ENCODE measurements at places on chromosomes 1 and 21.

DNA sequence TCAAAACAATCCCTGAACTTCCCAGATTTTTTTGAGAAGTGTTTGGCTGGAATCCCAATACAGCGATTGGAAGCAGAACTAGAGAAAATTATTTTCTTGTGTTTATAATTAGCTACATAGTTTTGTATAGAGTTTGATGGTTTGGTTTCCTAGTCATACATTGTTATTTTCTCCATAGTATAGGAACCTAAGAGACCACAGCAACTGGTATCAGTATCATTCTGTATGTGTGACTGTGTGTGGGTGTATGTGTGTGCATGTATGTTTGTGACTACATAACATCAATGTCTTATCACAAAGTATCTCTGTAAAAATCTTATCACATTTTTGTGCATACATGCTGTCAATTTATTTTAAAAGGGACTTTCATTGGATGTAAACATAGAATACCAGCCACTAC lies 780.5 kb downstream of the MRPL39 start:
- DNase-seq, result no peak

GRCh38 chr1:20558191-20558590 lies 5.8 kb downstream of the FAM43B start:
- DNase-seq, result no peak

GRCh38 chr1:59026472-59026948 lies 242.7 kb upstream of the JUN start:
- peak; percentile 58 for DNase-seq

- DNase-seq, result no peak
Observed at GRCh38 chr1:184019506-184019905, 18.0 kb downstream of the COLGALT2 start.

GRCh38 chr1:209023790-209024189 lies 559.7 kb upstream of the CAMK1G start:
- no peak for DNase-seq

DNA sequence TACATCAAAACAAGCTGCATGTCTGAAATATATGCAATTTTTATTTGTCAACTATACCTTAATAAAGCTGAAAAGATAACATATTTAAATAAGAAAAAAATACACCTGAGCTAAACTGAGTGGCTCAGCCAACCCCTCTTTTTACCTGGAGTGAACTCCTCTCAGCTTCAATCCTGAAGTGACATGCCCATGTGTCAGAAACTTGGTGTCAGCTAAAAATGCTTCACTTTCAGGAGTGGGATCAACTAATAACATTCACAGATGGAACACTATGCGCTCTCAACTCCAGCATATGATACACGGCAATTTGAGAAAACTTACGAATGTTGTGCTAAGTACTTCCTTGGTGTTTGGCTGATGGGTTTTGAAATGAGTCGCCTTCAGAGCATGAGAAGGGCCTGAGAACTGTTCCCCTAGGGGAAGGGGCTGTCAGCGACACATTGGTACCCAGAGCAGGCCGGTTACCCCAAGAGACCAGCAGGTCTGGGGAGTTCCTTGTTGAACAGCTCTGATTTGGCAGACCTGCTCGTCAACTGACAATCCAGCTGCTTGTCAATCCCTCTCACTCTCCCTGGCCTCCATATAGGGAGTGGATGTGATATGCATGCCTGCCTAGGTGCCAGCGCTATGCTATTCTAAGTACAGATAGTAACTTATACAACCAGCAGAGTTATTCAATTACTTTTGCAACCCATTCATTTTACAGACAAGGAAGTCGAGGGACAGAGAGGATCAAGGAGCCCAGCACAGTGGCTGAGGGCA lies 267.7 kb downstream of the PCP4 start:
- DNase-seq, result no peak

- no peak for DNase-seq
Observed at GRCh38 chr1:243435836-243436235, 180.0 kb downstream of the SDCCAG8 start.

DNA sequence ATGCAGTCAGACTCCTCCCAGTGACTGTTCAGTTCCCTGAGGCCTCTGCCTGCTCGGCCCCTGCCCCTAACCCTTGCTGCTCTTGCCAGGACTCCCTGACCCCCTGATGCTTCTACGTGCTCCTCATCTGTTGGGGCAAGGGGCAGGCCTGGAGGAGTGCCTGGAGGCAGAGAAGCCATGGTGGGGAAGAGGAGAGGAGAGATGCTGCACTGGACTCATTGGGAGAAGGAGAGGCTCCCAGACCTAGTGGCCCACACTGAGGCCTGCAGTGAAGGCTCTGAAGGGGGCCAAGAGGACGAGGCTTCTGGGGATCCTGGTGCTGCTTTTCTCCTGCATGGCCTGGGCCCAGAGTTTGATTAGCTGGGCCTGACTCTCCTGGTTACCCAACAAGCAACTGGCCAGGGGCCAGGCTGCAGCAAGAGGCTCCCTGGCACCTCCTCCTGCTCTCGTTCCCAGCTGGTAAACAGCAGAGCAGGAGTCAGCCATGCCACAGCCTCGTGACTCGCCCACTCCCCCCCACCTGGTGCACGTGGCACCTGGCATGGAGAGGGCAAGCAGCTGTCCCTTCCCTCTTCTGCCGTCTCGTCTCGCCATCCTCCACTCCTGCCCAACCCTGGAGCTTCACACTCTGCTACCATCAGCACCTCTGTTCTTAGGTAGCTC lies 847 bp upstream of the RORC start:
- peak; percentile 90 for DNase-seq

- no peak for DNase-seq
Observed at GRCh38 chr1:219385787-219386427, 212.2 kb downstream of the LYPLAL1 start.

GRCh38 chr21:34035619-34036354 lies 37.6 kb upstream of the MRPS6 start:
- no peak for DNase-seq

DNA sequence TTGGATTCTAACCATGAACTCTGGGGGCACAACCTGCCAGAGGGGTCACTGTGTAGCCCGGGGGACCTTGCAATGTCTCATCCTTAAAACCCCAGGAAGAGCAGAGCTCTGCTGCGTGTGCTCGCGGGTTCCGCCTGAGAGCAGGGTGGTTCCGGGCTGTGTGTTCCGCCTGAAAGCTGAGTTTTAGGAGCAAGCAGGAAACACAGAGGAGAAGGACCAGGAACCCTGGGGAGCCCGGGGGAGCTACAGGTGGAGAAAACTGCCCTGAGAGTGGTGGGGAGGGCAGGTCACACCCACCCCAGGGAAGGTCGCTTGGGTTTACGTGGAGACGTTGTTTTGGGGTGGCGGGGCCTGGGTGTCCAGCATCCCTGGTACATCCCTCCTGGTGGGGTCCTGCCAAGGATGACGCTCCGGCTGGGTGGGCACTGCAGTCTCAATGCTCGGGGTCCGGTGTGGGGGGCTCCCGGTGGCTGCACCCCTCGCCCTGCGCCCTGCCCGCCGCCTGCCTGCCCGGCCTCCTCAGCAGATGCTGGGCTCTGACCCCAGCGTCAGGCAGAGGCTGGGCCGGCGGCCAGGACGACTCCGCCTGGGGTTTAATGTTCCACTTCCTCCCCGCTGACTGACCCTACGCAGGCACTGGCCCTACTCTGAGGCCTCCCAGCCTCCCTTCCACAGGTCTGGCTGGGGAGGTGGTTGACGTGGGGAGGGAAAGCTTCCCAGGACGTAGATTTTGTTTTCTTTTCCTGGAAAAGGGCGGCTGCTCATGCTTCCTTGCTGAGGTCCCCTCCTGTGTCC lies 17.3 kb upstream of the C1orf159 start:
- no peak for DNase-seq

DNA sequence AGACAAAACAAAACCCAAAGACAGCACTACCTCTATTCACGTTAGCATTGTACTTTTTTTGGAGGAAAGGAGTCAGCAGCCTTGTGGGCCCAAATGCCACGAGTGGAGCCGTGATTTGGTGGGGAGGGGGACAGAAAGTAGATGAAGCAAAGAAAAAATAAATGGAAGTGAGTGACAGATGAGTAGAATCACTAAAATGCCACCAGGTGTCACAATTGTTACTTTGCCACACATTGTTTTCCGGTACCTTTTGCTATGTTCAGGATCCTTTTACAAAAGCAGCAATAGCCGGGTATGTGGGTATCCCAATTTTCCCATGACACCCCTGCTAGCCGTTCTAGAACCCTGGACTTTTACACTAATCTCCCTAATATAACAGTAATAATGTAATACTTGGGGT lies 85.0 kb upstream of the AK4 start:
- DNase-seq, result no peak

- no peak for DNase-seq
Observed at GRCh38 chr1:94609619-94610018, 68.1 kb upstream of the F3 start.

GRCh38 chr1:54609301-54609921 lies 13.9 kb downstream of the FAM151A start:
- no peak for DNase-seq

GRCh38 chr1:158115126-158115525 lies 65.6 kb upstream of the CD1D start:
- DNase-seq, result no peak

DNA sequence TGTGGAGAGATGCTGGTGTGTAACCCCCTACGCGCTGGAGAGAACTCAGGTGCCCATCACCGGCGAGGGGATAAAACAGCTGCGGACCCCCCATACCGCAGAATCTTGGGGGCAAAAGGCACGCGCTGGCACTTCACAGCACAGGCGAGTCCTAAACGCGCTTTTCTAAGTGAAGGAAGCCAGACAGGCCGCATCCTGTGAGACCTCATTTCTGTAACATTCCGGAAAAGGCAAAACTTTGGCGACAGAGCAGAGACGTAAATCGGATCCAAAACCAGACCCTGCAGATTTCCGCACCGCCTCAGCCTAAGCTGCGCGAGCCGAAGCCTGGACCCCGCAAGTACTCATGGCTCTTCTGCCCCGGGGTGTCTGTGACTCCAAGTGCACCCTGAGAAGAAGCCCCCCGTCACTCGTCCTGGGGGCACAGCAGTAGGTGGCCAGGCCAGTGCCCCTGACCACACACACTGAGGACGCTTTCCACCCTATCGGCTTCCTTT lies 60.9 kb downstream of the SLX9 start:
- no peak for DNase-seq

GRCh38 chr1:93129507-93130099 lies 50.5 kb downstream of the MTF2 start:
- no peak for DNase-seq

DNA sequence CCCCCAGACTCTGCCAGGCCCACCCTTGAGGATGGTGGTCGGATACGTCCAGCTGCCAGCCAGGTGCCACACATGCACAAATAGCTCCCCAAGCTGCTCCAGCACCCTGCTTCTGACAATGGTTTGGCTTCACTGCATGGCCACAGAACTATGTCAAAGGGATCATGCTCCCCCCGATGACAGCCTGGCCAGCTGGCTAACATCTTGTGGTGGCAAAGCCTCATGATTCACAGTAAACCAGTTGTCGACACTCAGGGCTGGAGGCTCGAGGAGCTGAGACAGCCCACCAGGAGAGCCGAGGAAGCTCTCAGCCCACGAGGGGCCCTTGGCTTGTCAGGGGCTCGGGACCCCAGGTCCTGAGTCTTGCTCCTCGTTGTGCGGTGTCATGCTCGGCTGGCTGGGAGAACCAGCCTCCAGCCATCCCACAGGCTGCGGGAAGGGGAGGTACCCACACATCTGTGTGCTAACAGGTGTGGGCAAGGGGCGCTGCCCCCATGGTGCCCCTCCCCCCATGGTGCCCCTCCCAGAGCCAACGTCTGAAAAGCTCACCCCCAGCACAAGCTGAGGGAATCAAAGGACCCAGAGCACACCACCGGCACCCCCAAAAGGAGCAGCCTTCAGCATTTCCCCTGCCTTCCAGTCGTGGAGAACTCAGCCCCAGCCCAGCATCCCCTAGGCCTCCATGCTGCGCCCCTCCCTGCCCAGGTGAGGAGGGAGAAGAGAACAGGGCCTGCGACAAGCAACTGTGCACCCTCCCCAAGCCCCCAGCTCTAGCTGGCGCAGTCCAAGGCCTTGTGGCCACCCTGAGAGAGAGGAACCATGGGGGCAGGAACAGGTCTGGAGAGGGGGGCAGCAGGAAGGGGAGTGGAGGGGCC lies 41.2 kb downstream of the KIF21B start:
- no peak for DNase-seq

DNA sequence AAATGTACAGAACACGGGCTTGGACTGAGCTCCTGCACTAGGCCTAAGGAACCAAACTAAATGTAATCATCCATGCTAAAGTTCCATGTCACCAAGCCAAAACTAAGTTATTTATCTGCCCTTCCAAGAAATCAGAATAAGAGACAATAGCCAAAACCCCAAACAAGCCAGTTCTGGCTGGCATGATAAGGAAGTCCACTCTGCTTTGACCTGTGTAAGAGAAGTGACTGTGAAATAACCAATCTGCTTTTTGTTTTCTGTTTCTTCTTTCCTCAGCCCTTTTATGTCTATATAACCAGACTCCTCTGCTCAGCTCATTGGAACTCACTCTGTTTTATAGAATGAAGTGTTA lies 15.1 kb downstream of the PLPPR5 start:
- no peak for DNase-seq

- DNase-seq, result no peak
Observed at GRCh38 chr1:222769971-222770620, 33.1 kb downstream of the FAM177B start.

- no peak for DNase-seq
Observed at GRCh38 chr1:49086327-49086726, 309.6 kb upstream of the BEND5 start.

DNA sequence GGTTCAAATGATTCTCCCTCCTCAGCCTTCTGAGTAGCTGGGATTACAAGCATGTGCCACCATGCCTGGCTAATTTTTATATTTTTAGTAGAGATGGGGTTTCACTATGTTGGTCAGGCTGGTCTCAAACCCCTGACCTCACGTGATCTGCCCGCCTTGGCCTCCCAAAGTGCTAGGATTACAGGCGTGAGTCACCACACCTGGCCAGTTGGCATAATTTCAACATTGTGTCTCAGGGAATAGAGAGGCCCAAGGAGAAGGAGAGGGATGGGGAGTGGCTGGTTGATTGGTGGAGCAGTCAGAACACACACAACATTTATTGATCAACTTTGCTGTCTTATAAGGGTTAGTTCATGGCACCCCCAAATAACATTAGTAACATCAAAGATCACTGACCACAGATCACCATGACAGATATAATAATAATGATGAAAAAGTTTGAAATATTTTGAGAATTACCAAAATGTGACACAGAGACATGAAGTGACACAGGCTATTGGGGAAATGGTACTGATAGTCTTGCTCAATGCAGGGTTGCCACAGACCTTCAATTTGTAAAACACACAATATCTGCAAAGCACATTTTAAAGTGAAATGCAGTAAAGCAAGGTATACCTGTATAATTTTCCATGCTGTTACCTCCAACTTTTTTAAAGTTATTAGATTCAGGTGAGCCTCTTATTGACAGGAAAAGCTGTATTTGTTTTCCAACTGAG lies 15.8 kb upstream of the CYB5R1 start:
- DNase-seq, result no peak
